Naive B cell (primary cell): ENCODE measurements at places on chromosomes 12 and 14.

- no peak for DNase-seq
These were observed 58.0 kb downstream of the MIS18BP1 start for GRCh38 chr14:45194964-45195363.

- no peak for DNase-seq
These were observed 46.9 kb upstream of the FRS2 start for GRCh38 chr12:69423037-69423905.

GRCh38 chr12:120903412-120904196 lies 554 bp downstream of the SPPL3 start:
- peak; percentile 68 for DNase-seq

- DNase-seq, result no peak
These were observed 180.3 kb downstream of the EMP1 start for GRCh38 chr12:13376610-13377373.

GRCh38 chr12:6536894-6537579 lies 2.7 kb downstream of the GAPDH start:
- DNase-seq, result no peak

DNA sequence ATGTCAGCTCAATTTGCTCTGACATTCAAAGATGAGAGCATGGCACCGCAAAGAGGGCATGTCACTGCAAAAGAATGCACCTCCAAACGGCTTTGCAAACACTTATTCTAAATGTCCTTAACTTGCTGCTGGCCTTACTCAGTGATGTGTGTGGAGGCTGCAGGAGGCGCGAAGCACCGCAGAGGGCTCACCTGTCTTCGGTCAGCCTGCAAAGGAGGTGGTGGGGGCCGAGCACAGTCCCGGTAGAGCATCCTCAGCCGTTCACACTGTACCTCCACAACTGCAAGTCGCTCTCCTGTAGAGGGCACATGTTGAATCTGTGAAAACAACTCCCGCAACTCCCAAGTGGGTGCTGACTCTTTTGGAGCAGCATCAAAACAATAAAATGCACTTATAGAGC lies 93.8 kb downstream of the TRAFD1 start:
- no peak for DNase-seq

DNA sequence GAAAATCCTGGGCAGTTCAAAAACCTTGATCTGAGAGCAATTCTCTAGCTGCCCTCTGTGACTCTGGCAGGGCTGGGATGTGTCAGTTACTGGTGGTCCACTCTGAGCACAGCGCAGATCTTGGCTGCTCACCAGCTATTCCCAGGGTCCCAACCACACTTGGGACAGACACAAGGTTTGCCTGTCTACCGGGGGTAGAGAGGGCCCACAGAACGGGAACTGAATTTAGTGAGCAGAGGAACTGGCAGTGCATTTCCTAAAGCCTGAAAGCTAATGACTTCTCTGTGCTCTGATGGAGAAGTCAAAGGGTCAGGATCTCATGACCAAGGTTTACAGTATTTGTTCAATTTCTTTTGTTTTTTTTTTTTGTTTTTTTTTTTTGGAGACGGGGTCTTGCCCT lies 2.6 kb downstream of the PDE6H start:
- DNase-seq, result no peak

DNA sequence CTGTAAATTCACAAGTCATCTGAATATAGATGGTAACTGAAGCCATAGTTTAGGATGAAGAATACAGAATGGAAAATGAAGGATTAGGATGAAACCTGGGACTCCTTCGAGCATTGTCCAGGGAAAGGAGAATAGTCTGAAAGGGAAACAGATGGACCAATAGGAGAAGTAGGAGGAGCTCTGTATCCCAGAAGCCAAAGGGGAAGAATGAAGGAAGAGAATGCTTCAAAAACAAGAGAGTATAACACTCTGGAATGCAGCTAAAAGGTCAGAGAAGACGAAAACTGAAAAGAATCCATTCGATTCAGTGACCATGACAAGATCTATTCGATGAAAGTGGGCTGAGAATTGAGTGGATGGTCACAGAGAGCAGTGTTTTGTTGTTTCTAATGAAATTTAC lies 1.0 kb downstream of the GMFB start:
- DNase-seq, result no peak

GRCh38 chr12:3545121-3545796 lies 54.3 kb downstream of the PRMT8 start:
- DNase-seq, result no peak

DNA sequence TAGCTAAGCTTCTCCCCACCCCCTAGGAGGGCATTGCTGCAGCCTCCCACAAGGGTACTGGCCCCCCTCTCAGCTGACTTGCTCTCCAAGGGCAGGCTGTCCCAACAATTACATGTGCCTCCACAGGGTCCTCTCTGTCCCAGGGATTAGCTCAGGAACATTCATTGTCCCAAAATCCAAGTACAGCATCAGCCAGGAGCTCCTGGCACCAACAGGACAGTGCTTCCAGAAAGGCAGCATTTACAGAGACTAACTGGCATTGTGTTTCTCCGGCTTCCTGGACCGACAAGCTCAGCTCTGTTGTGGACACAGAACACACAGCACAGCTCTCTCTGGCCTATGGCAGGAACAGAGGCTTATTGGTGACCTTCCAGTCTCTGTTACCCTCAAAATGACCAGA lies 21.7 kb downstream of the ABCD4 start:
- DNase-seq, result no peak

DNA sequence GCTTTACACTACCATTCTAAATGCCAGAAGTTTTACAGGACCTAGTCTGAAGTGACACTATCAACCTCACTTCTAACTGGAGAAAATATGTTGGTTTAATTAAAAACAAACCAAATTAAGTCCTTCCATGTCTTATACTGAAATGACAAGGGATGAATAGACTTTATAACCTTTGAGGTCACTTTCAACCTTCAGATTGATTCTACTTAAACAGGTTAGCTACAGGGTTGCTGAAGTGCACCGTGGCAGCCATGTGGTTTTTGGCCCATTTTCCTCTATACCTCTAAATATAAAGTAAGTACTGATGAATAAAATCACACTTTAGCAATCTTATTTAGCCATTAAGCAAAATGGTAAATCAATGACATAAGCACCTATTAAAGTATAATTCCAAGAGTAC lies 3.9 kb downstream of the SLC38A2 start:
- no peak for DNase-seq

- no peak for DNase-seq
These were observed 20.3 kb downstream of the SYNE3 start for GRCh38 chr14:95496111-95496681.

DNA sequence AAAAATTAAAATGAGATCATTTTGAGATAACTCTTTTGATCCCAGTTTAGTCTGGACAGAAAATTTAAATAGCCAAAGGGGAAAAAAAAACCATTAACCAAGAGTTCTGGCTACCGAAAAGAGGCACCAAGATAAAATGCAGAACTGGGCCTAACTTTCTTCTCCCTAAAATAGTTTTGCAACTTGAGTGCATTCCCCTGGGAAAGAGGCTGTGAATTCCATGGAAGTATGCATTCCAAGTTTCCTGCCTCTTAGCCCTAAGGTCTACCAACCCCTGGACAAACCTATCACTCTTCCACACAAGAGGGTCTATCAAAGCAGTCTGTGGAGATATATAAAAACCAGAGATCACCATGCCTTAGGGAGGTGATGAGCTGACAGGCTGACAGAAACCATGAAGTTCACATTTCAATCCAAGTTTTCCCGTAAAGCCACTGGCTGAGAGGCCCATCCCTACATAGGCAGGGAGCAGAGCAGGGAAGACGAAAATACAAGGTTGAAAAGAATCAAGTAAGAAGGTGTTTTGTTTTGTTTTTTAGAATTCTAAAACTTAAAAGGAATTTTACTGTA lies 33.8 kb downstream of the DCP1B start:
- DNase-seq, result no peak

GRCh38 chr12:98417266-98417665 lies 98.1 kb upstream of the TMPO start:
- no peak for DNase-seq

- no peak for DNase-seq
These were observed 101.9 kb downstream of the PAPLN start for GRCh38 chr14:73339206-73339605.

- DNase-seq, result no peak
These were observed 137.3 kb downstream of the NAV3 start for GRCh38 chr12:77968021-77968420.

DNA sequence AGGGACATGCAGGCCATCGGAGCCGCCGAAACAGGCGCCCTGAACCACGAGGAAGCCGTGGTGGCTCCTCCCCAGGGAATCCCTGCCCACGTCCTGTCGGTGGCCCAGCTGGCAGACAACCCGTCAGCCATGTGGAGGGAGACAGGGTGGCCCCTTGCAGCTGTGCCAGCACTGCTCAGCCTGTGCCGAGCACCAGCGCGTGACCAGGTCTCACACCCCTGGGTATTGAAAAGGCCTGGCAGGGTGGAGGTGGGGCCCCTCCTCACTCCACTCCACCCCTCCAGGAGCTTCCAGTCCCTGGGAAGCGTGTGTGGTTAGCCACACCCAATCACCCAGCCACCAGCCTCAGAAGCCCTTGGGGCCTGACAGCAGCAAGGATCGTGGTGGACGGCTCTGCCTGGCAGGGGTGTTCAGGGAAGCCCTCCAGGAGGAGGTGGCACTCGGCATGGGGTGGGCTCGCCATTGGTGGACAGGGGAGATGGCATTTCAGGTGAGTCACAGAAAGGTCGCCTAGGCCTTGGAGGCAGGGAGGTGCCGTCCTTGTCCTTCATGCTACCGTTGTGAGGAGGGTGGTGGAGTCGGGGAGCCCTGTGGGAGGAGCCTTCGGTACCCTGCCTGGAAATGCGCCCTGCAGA lies 12.3 kb upstream of the DLK1 start:
- peak; percentile 38 for DNase-seq

DNA sequence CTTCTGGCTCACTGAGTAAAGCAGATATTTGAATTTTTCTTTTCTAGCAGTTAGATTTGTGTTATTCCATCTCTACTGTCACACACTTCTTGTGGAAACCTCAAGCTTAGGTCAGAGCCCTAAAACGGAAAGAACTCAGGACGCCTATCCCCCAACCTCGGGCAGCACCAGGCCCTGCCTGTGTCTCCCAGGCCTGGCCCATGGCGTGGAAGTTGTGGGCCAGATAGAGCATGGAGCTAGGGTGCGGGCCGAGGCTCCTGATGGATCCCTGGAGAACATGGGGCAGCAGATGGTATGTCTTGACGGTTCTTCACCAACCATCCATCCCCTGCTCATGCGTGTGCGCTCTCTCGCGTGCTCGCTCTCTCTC lies 20.6 kb downstream of the P2RX4 start:
- DNase-seq, result no peak

GRCh38 chr12:116366456-116366776 lies 88.9 kb upstream of the MED13L start:
- no peak for DNase-seq

DNA sequence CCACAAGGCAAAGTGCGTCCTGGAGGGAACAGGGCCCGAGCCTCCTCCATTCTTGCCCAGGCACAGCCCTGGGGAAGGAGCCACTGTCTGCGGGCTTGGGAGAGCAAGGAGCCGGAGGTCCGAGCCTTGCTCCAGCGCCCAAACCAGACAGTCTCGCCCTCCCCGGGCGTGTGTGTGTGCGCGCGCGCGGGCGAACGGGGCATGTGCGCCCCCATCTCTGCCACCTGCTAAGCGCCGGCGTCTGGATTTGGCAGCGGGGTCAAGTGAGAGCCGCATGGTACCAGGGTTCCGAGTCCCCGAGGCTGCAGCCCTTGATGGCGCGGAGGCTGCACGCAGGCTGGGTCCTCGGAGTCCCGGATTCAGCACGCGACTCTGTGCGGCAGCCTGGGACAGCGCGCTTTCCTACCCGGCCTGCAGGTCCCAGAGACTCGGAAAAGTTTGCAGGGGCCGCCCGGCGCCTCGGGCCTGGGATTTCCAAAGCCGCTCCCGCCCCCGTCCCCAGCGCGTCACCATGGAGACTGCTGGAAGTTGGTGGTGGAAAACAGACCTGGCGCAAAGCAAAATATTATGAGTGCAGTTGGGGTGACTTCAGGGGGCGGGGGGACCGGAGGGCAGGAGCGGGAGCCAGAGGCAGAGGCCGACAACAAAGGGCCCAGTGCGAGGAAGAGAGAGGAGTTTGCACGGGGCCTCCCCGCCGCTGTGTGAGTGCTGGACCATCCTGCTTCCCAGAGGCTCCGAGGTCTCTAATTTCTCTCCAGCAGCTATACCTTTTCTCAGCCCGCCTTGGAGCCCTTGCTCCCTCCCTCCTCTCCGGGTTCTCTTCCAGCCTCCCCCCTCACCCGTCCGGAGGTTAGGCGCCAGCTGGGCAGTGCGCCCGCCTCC lies 4.2 kb downstream of the RFX4 start:
- no peak for DNase-seq

DNA sequence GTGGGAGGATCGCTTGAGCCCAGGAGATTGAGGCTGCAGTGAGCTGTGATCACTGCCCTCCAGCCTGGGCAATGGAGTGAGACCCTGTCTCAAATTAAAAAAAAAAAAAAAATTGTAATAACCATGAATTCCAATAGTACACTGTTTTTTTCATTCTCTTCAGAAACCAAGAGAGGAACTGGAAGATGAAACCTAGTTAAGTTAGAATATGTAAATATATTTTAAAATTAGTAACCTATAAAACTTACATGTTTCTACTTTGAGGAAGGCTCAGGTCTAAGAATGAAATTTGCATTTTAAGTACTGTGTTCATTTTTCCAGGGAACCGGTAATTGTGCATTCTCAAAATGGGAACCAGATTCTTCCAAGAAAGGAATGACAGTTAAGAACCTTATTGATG lies 18.8 kb downstream of the KNTC1 start:
- DNase-seq, result no peak

DNA sequence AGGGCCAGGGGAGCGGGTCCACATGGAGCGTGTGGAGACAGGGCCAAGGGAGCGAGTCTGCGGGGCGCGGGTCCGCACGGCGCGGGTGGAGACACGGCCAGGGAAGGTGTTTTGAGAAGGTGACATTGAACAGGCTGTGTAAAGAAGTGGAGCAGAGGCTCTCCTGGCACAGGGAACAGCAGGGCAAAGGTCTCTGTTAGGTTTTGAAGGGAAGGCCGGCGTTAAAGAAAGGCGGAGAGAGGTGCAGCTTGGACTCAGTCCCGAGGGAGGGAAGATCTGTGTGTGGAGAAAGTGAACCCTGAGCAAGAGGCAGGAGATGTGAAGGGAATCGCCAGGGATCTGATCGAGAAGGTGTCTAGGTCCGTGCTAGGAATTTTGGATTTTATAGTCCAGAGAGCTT lies 1.8 kb downstream of the PXMP2 start:
- no peak for DNase-seq

- DNase-seq, result no peak
These were observed 30.0 kb downstream of the TMEM132D start for GRCh38 chr12:129873833-129874208.

DNA sequence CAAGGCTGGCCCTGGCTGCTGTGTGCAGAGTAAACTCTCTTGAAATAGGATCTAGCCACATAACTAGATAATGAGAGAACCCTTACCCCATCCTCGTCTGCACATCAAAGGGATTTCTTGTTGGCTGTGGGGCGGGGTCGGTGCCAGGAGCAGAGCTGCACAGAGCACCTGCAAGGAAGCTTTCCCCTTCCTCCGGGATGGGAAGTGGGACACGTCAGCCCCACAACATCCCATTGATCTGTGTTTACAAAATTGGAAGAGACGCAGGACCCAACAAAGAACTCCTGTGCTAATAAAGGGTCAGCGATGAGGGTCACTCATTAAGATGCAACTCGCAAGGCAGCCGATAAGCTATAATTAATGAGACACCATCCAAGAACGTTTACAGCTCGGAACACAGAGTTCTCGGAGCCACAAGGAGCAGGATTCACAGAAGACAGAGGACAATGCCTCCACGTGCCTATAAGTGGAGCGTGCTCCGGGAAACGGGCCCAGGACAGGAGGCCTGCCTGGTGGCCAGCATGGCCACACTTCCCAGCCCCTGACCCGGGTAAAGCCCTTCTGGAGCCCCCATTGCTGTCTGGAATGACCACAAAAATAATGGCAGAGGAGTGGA lies 171.5 kb downstream of the SLC15A4 start:
- DNase-seq, result no peak
